ENCODE measurements at places on chromosomes 7 and 10. TPM values are rescaled to one million over a fixed set of nuclear protein-coding genes. Genes with fewer than 3 reads are reported as not detected.

SLC37A3 gene
- 52.7 TPM for total RNA-seq

PRSS37 gene
- not detected for total RNA-seq

MRPS33 gene
- total RNA-seq, result 58.3 TPM

DNA2 gene
- total RNA-seq, result 46.9 TPM

FGFR2 gene
- total RNA-seq, result 135 TPM

EBLN1 gene
- not detected for total RNA-seq

PNLIPRP2 gene
- total RNA-seq, result 0.24 TPM

AUTS2 gene
- total RNA-seq, result 256 TPM

WDR37 gene
- total RNA-seq, result 13.1 TPM

CALD1 gene
- 107 TPM for total RNA-seq

CPA2 gene
- total RNA-seq, result 0.29 TPM

STK32C gene
- 13.1 TPM for total RNA-seq
